ENCODE measurements at places on chromosomes 5 and 9. TPM values are rescaled to one million over a fixed set of nuclear protein-coding genes. Genes with fewer than 3 reads are reported as not detected.

- H3K4me1 ChIP-seq: peaks cover 19% of the 10 kb centered on the region
- H3K4me3 ChIP-seq: no peak overlapping the region
- H3K36me3 ChIP-seq: peaks cover 31% of the 10 kb centered on the region
- H3K27ac ChIP-seq: no peak overlapping the region
- H3K27me3 ChIP-seq: no peaks in the 10 kb centered on the region
Measured at GRCh38 chr9:137099231-137099630, 12.4 kb downstream of the MAN1B1 start.

- H3K36me3 ChIP-seq: peaks cover 57% of the 10 kb centered on the region
- no peak overlapping the region for H3K4me3 ChIP-seq
- DNase-seq: no peak
- peaks cover 16% of the 10 kb centered on the region for H3K4me1 ChIP-seq
- H3K27ac ChIP-seq: no peak overlapping the region
- no peaks in the 10 kb centered on the region for H3K27me3 ChIP-seq
Measured at GRCh38 chr5:76693141-76693540, 22.8 kb upstream of the F2R start.

DNA sequence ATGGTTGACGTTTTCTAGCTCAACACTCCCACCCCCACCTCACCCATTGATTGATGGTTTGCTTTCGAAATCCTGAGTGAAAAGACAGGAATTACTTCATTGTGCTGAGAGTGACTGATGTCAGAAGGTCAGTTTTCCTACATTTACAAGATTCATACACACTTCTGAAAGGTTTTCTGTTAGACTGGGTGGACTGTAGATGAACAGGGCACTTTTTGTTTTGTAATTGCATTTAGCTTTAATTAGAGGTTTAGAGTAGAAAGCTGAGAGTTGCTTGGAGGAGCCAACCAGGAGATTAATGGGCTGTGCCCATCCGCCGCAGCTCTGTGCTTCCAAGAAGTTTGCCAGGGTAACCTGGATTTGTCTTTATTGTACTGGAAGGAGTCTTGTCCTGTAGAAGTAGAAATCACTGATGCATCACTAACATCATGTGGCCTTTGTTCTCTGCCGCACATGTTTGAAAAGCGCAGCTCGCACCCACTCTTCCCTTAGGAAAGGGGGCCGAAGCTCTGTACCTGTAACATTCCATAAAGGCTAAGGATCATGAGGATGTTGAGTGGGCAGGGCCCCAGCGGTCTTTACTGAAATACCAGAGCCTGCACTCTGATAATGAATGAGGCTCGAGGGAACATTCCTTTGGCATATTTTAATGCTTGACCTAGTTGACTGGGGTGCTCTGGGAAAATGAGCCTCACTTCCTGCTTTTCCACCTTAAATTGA, 267.6 kb upstream of the DMRT1 start:
- H3K4me1 ChIP-seq: no peaks in the 10 kb centered on the region
- H3K36me3 ChIP-seq: no peaks in the 10 kb centered on the region
- no peak overlapping the region for H3K27ac ChIP-seq
- DNase-seq: no peak

GRCh38 chr9:16794871-16795639, 75.4 kb downstream of the BNC2 start:
- H3K27ac ChIP-seq: no peak overlapping the region
- H3K4me1 ChIP-seq: no peaks in the 10 kb centered on the region
- H3K36me3 ChIP-seq: no peaks in the 10 kb centered on the region
- H3K4me3 ChIP-seq: no peak overlapping the region

The GABBR2 gene
- total RNA-seq: not detected

Data from activated CD4-positive, alpha-beta T cell treated with anti-CD3 and anti-CD28 coated beads, Interleukin-2, amount 10 ng/mL, durations not matched to agents 7 days and 5 days (primary cell).